ENCODE measurements at places on chromosomes 1 and 21.

DNA sequence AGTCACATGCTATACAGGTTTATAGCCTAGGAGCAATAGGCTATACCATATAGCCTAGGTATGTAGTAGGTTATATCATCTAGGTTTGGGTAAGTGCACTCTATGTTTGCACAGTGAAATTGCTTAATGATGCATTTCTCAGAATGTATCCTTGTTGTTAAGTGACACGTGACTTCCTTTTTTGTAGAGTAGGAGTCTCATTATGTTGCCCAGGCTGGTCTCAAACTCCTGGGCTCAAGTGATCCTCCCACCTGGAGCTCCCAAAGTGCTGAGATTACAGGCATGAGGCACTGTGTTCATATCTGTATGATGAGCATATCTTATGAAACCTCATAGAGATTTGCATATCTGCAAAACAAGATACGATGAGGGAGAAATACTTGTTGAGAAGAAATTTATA lies 13.8 kb upstream of the ABCB10 start:
- DNase-seq: no peak

- DNase-seq: no peak
Observed at GRCh38 chr1:21663951-21664805, 5.0 kb downstream of the RAP1GAP start.

DNA sequence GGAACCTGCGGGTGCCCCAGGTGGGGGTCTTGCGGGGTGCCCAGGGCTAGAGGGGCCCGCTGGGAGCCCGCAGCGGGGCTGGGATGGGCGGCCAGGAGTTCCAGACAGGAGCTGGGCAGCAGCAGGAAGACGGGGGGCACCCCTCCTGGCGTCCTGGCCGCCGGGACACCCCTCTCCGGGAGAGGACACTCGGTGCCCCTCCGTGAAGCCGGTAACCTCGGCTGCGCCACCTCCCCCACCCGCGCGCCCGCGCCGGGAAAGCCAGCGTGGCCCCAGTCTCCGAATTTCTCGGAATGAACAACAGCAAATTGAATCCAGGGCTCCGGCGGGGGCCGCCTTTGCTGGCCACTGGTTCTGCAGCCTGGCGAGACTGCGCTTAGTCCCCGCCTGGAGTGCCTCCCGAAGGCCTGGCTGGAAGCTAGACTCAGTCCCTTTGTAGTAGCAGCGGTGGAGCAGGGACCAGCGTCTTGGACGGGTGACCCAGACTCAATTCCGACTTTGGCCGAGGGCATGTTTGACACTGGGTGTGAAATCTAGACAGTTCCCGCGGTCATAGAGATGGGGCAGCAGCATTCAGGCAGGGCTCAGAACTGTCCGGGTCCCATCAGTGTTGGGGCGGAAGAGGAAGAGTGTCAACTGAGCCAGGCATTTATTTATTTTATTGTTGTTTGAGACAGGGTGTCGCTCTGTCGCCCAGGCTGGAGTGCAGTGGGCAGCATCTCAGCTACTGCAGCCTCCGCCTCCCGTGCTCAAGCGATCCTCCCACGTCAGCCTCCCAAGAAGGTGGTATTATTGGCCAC lies 773 bp downstream of the IFNGR2 start:
- no peak for DNase-seq

DNA sequence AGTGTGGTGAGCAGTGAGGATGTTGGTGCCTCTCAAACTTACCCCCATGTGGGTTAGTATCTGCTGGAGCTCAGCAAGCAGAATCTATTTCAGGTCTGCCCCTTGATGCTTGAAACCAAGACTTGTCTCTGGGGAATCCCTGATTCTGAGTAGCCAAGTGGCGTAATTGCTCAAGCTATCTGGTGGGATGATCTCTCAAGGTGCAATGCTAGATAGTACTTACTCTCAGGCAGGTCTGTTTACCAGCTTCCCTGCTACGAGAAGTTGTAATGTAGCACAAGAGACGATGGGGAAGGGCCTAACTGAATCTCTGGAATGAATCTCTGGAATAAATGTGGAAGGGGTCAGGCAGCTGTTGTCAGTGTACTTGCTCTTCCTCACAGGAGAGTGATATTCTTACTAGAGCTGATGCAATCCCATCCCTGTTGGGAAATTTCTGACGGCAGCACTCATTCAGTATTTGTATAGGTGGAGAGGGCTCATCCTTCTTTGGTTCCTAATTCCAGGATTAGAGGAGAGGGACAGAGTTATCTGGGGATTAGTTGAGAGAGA lies 65.4 kb downstream of the MACF1 start:
- no peak for DNase-seq

GRCh38 chr1:20290624-20291597 lies at the start of gene VWA5B1:
TSS of gene VWA5B1 (plus strand) at chr1:20290875. CDS start at chr1:20310602, 19,727 bp downstream.
- no peak for DNase-seq

- DNase-seq: no peak
Observed at GRCh38 chr1:244336232-244336899, 115.3 kb downstream of the ADSS2 start.

- no peak for DNase-seq
Observed at GRCh38 chr1:99472893-99473292, 173.0 kb upstream of the PALMD start.

- no peak for DNase-seq
Observed at GRCh38 chr1:222702210-222702609, 10.1 kb downstream of the AIDA start.

- no peak for DNase-seq
Observed at GRCh38 chr1:210464519-210465039, 135.9 kb downstream of the HHAT start.

DNA sequence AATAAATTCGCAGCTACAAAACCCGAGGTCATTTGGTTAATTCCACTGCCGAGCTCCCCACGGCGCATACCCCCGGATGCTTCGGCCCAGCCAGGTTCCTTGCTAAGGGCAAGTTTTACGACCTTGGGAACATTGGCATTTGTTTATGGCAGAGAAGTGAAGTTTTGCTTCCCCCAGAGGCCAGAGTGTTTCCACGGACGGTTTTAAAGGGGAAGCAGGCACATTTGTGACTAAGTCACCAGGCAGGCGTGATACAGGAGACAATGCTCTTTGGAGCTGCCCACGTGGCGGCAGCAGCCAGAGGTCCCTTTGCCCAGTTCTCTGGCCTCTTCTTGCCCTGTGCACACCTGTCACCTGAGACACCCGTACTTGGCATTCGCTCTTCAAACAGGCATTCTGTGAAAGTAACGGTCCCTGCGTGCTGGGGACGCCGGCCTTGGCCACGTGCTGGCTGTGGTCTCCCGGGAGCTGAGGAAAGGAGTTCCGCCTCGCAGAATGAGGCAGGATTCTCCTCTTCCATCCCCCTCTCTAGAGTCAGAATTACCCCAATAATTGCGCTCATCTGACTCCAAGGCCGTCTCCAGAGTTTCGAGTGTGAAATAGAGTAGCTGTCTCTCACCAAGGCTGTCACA lies 138.3 kb downstream of the PRDM16 start:
- DNase-seq: no peak

DNA sequence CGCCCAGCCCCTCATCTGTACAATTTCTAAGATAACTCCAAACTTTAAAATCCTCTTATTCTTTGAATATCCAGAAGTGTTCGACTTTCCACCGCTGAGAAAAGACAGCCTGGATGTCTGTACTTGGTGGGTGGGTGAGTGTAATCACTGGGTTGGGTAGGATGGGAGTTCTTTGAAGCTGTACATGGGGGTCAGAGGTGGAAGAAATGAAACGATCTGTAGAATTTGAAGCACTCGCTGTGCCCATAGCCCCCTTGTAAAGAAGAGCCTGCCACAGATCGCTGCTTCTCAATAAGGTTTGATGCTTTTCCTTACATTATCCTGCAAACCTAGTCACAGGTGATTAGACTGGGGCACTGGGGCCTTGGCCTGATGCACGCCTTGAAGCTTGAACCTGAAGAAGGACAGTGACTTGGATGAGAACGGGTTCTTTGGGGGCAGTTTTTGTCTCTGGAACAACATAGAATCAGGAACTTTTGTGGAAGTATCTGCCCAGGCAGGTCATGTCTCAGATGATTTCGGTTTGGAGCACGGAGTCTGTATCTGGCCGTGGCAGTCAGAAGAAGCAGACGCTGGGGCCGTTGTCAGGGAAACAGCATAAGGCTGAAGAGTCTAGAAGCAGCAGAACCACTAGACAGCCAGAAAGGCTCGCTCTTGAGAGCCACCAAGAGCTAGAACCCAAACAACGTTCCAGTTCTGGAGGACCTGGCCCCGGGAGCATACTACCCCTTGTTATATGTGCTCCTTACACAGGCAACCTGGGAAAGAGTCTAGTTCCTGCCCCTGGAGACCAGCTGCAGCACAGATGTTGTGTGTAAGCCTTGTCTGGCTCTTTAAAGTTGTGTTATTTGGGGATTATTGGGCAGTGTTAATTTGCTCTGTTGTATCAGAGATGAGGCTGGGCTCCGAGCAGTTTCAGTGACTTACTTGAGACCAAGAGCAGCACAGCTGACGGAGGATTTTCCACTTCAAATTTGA lies 45.1 kb upstream of the SCCPDH start:
- DNase-seq: no peak

GRCh38 chr1:217747156-217747769 lies 116.1 kb downstream of the SPATA17 start:
- no peak for DNase-seq

- no peak for DNase-seq
Observed at GRCh38 chr1:153957744-153958110, 685 bp downstream of the CRTC2 start.

DNA sequence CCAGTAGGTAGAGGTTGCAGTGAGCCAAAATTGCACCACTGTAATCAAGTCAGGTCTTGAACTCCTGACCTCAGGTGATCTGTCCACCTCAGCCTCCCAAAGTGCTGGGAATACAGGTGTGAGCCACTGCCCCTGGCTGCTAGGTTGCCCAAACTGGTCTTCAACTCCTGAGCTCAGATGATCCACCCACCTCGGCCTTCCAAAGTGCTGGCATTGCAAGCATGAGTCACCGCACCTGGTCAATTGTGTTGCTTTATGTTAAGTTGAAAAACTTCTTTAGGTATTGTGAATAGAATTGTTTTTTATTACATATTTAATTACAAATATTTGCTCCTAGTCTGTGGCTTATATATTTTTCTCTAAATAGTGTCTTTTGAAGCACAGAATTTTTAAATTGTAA lies 80.5 kb downstream of the PRKAB2 start:
- DNase-seq: no peak

DNA sequence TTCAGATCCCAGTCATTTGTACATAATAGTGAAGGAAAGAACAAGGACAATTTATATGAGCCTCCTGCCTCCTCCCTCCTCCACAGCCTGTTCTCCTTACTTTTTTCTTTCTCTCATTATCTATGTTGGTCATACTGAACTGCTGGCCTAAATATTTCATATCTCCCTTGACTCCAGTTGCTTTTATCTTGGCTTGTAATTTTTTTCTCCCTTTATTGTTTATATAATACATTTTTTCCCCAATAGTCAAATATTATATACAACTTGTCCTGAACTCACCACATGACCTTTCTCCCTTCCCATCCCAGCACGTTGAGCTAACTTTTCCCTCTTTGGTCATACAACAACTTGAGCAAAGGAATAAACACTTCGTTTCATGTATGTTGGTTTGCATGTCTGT lies 752.1 kb downstream of the LTN1 start:
- no peak for DNase-seq

DNA sequence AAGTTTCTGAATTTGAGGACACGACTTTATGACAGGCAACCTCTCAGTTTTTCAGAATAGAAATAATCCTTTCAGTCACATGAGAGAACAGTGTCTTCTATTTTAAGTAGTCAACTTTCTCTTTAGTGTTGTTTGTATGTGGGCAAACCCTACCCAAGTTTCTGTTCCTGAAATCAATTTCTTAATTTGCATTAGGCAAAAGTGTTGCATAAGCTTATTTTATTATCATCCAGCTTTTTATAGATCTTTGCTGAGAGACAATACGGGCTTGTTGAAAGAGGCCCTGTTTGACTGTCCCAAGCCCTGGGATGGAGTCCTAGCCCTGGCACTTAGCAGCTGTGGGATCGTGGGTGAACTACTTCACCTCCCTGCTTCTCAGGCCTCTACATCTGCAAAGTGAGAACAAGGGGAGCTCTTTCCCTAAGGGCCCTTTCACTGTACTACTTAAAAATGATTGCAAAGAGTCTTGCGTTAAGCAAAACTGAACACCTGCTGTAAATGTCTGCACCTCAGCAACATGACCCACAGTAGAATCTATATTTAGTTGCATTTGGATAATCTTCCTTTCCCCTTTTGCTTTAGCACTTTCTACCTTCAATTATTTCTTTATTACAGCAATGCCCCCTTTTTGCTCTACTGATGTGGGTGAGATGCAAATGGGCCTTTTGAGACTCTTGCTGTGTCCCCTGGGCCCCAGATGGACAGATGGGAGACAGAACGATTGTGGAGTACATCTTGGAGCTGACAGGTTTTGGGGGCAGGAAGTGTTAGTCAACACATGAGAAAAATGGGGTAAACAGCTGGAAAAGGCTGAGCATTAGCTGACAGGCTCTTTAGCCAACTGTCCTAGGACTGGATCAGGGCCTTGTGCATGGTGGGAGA lies 41.0 kb upstream of the SCAF4 start:
- no peak for DNase-seq

GRCh38 chr1:207605444-207606361 lies 39.2 kb upstream of the CR1L start:
- DNase-seq: no peak

GRCh38 chr1:230500063-230500462 lies 73.9 kb upstream of the PGBD5 start:
- no peak for DNase-seq

- no peak for DNase-seq
Observed at GRCh38 chr1:10793129-10793651, 3.3 kb downstream of the CASZ1 start.

GRCh38 chr21:17295997-17296396 lies 216.8 kb upstream of the CXADR start:
- no peak for DNase-seq

- no peak for DNase-seq
Observed at GRCh38 chr1:35210321-35211119, 17.6 kb upstream of the SFPQ start.

- DNase-seq: no peak
Observed at GRCh38 chr1:10387677-10388386, 11.0 kb upstream of the PGD start.

DNA sequence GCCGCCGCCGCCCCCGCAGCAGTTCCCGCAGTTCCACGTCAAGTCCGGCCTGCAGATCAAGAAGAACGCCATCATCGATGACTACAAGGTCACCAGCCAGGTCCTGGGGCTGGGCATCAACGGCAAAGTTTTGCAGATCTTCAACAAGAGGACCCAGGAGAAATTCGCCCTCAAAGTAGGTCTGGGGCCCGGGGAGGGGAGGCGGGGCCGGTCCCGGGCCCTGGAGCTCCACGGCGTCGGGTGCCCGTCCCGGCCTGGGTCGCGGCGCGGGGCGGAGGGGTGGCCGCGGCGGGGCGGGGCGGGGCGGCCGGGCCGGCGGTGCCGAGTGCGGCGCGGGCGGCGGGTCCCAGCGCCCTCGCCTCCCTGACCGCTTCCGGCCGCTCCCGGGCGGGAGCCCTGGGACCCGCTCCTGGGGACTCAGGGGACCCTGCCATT lies 646 bp downstream of the MAPKAPK2 start:
- no peak for DNase-seq

GRCh38 chr1:26112407-26112775 lies 767 bp downstream of the PDIK1L start:
- no peak for DNase-seq

DNA sequence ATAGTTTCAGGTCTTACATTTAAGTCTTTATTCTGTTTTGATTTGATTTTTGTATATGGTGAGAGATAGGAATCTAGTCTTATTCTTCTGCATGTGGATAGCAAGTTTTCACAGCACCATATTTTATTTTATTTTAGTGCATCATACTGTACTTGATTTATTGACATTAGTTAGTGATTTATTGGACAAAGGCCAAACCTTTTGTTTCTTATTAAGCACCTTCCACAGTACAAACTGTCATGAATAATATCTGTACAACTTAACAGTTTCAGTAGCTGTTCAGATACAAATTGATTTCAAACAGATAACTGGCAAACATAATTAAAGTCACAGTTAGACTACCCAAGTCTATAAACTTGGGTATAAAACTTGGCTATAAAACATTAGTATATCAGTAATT lies 15.8 kb downstream of the CD1D start:
- DNase-seq: no peak

All from RWPE2 (cell line).